Substantia nigra (tissue), 51 donors: ENCODE measurements at places on chromosomes 3 and 15.

DNA sequence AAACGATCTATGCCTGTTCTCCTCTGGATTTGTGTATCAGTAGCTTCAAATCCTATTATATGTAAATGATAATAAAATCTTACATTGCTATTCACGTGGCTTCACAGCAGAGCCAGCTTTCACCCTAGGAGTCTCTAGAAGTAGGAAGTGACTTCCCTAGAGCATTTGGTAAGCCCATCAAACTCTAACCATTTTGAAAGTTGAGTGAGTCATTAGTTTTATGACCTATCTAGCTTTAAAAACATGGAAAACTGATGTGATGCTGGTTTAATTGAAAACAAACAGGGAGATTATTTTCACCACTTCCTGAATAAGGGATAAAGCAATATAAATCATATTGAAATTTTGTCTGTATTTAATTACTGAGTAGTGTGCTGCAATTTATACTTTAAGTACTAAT, 275.2 kb downstream of the EPHA6 start:
- no peak for DNase-seq

- no peak for DNase-seq
Observed at GRCh38 chr15:41483115-41483514, 10.6 kb upstream of the ITPKA start.

GRCh38 chr15:73340502-73341192, 28.1 kb downstream of the HCN4 start:
- DNase-seq, result no peak

- DNase-seq, result no peak
Observed at GRCh38 chr3:134315286-134316106, 58.8 kb downstream of the AMOTL2 start.

GRCh38 chr15:101213570-101213969, 38.3 kb downstream of the CHSY1 start:
- no peak for DNase-seq
